Stimulated activated CD4-positive, alpha-beta T cell treated with anti-CD3 and anti-CD28 coated beads, TNF-alpha, amount 100 ng/mL, for 24 hours (primary cell): ENCODE measurements at places on chromosomes 3 and 15.

- DNase-seq = no peak
Measured at GRCh38 chr15:81495780-81496467, 121.9 kb upstream of the TMC3 start.

- no peak for DNase-seq
Measured at GRCh38 chr3:123818324-123818920, 65.7 kb downstream of the MYLK start.

- no peak for DNase-seq
Measured at GRCh38 chr15:70318594-70319465, 221.1 kb upstream of the TLE3 start.

DNA sequence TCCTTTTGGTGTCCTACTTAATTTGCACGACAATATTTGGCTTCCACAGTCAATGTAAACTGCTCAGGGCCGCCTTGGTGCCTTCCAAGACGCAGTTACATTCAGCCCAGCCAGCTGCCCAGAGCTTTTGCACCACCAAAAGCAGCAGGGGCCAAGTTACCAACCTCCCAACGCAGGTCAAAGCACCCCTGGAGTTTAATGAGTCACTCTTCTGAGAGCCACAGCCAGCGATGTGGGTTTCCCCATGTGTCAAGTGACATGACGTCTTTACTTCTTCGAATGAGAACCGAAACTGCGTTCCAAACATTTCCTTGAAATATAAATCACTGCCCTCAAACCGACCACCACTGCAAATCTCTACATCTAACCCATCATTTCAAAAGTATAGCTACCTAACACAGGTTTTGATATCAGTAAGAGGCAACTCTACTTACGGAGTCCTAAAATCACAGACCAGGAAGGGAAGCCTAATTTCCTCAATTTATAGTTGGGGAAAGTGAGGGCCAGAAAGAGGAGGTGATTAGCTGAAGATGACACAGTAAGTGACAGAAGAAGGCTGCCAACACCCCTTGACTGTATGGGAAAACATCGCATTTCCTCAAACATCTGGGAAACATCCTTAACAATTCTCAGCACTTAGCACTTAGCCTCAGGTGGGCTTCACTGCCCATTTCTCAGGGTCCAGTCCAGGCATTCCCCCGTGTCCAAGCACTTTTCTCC lies 24.5 kb downstream of the MB21D2 start:
- DNase-seq = no peak

DNA sequence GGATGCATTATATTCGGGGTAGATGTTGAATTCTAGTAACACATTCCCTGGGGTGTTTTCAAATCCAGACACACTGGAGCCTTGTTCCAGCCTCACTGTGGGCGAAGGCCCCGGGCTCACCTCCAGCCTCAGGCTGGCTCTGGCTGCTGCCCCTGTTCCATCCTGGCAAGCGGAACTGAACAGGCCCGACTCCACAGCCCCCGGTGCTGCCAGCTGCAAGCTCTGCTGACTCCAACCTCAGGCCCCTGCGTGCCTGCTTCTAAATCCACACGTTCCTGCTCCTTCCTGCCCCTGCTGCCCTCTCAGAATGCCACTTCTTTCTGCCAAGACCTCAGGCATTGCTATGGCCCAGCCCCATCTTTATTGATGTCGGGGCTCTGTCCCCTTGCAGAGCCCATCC lies 90.6 kb downstream of the LIPC start:
- DNase-seq = no peak

DNA sequence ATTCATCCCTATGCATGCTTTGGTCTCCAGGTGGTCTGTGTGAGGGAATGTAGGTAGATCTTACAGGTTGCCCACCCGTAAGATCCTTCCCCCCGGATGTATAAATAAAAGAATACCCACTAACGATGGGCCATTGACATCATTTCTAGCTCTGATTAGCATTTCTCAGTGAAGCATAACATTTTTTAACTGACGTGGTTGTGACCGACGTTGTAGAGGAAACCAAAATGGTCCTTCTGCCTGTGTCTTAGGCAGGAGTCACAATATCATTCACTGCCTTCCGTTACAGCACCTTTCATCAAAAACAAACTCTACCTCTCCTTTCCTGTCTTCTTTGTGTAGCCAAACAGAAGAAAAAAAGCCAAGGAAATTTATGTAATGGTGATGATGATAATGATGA lies 27.3 kb upstream of the UMPS start:
- no peak for DNase-seq
